ENCODE measurements at places on chromosomes 4 and X.
A peak's percentile ranks its signal among the peaks of the same experiment; 100 is the strongest.

- DNase-seq: no peak
- no peaks in the 10 kb centered on the region for H3K36me3 ChIP-seq
- no peak overlapping the region for H3K27ac ChIP-seq
- H3K27me3 ChIP-seq: no peaks in the 10 kb centered on the region
- no peaks in the 10 kb centered on the region for H3K4me1 ChIP-seq
- H3K4me3 ChIP-seq: no peak overlapping the region
Observed at GRCh38 chrX:148441387-148441786, 59.0 kb upstream of the AFF2 start.

DNA sequence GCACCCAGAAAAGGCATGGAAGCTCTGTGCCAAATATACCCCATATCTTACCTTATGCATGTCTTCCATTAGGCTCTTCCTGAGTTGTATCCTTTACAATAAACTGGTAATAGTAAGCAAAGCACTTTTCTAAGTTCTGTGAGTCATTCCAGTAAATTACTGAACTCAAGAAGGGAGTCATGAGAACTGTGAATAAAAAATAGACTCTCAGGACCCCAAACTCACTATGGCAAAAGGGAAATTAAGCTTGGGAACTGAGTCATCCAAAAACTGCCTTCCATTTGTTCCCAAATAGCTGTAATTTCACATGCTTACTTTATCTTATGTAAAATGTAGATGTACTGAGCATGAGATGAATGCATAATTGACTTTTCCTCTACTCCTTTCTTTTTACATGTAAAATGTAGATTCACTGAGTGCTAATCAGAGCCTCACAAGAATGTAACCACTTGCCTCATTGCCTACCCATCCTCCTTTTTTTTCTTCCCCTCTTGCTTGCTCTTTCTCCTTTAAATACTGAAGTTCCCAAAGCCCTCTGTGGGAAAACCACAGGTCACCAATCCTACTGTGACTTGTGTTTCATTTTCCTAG lies 8.1 kb downstream of the TCEAL3 start:
- no peak overlapping the region for H3K4me3 ChIP-seq
- no peaks in the 10 kb centered on the region for H3K27me3 ChIP-seq
- no peaks in the 10 kb centered on the region for H3K4me1 ChIP-seq

DNA sequence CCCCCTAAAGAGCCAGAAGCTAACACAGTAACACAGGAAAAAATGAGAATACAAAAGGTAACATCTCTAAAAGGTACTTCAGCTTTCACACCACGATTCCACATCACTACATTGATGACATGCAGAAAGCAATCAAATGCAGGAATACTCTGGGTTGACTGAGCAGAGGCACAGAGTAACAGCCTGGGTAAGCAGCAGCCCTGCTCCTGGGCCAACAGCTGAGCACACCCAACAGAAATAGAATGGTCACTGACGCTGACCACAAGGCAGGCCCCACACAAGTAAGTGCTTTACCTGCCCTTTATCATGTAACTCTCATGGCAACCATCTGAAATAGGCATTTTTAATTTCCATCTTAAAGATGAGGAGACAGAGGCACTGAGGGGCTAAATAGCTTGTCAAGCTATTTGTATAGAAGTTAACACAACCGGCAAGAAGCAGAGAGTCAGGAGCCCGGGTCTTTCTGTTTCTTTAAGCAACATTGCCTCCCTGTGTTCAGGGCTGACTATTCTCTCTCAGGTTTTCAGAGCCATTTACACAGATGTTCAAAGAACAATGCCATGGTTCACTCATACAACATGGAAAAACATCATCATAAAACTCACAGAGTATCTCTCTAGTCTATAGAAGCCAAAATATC lies 168.9 kb downstream of the ZNF674 start:
- H3K27me3 ChIP-seq: no peaks in the 10 kb centered on the region
- no peaks in the 10 kb centered on the region for H3K4me1 ChIP-seq
- H3K4me3 ChIP-seq: no peak overlapping the region
- DNase-seq: no peak
- H3K27ac ChIP-seq: no peak overlapping the region

DNA sequence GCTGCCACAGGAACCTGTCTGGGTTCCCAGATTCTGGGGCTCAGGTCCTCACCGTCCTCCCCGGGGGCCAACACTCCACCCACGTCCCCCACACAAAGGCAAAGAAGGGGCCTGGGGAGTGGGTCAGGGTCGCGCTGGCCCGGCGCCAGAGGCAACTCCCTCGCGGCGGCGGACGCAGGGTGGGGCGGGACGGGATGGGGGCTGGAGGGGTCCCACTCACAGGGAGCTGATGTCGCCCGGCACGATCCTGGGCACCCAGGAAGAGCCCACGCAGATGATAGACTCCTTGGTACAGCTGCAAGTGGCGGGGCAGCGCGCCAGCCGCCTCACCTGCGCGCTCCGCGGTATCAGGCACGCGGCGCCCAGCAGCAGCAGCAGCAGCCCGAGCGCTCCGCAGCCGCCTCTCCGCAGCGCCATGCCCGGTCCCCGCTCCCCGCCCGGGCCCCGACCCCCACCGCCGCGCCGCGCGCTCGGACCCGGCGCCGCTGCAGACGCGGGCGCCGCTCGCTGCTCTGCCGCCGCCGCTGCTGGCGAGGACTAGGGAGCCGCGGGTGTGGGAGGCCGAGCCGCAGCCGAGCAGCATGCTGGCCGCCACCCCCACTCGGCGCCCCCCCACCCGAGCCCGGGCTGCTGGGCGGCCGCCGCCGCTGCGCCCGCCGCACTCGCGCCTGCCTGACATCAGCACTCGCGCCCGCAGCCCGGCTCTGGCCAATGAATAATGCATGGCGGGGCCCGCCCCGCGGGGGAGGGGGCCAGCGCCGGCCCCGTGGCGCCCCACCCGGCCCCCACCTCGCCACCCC lies at the start of gene LGI2:
Gene LGI2 (minus strand): TSS at position 670 of the 800 bp plus-strand sequence. CDS start 253 bp downstream, at position 417.
- H3K4me1 ChIP-seq: peaks cover 9% of the 10 kb centered on the region
- peaks cover 83% of the 10 kb centered on the region for H3K27me3 ChIP-seq
- H3K4me3 ChIP-seq: peak within 1 kb of the TSS; percentile 31

DNA sequence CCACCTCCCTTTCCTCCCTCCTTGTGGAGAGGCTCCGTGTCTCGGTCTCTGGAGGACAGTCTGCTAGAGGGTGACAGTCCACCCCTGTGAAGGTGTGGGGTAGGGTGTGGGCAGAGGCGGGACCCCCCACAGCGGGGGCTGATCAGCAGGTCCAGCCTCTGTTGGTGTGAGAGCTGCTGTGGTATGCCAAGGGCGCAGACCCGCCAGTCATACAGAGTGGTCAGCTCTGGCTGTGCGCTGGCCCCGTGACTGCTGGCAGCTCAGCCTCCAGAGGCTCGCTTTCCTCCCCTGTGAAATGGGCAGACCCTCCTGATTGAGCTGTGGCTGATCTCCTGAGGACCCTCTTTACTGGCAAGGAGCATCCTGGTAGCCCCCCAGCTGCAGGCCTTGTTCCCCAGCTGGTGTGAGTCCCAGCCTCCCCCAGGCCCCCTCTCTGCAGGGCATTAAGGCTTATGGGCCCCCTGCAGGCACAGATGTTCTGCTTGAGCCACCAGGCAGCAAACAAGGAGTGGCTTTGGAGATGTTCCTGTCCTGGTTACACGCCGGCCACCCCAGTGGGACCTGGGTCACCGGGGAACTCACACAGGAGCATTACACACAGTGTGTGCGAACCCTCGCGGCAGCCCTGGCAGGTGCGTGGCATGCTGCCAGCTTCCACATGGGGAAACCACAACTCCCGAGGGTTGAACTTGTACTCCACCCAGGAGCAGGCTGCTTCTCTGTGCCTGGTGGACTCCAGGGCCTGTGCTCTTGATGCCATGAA lies 76.8 kb downstream of the PPP2R2C start:
- no peaks in the 10 kb centered on the region for H3K4me1 ChIP-seq
- H3K4me3 ChIP-seq: no peak overlapping the region
- H3K27me3 ChIP-seq: peaks cover 56% of the 10 kb centered on the region
- H3K27ac ChIP-seq: no peak overlapping the region
- no peaks in the 10 kb centered on the region for H3K36me3 ChIP-seq
- no peak for DNase-seq

DNA sequence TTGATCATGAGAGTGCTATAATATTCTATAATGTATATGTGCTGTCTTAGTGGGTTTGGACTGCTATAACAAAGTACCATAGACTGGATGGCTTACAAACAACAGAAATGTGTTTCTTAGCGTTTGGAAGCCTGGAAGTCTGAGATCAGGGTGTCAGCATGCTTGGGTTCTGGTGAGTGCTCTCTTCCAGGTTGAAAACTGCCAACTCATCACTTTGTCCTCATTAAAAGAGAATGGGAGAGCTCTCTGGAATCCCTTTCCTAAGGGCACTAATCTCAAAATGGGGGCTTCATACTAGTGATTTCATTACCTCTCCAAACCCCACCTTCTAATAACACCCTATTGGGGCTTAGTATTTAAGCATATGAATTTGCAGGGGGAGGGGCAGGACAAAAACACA lies 33.5 kb upstream of the KCNIP4 start:
- no peak overlapping the region for H3K27ac ChIP-seq
- no peaks in the 10 kb centered on the region for H3K36me3 ChIP-seq
- H3K27me3 ChIP-seq: no peaks in the 10 kb centered on the region

- H3K4me1 ChIP-seq: no peaks in the 10 kb centered on the region
- no peak overlapping the region for H3K27ac ChIP-seq
- no peaks in the 10 kb centered on the region for H3K27me3 ChIP-seq
- DNase-seq: no peak
- no peak overlapping the region for H3K4me3 ChIP-seq
Observed at GRCh38 chrX:147522981-147523380, 388.7 kb upstream of the FMR1 start.

DNA sequence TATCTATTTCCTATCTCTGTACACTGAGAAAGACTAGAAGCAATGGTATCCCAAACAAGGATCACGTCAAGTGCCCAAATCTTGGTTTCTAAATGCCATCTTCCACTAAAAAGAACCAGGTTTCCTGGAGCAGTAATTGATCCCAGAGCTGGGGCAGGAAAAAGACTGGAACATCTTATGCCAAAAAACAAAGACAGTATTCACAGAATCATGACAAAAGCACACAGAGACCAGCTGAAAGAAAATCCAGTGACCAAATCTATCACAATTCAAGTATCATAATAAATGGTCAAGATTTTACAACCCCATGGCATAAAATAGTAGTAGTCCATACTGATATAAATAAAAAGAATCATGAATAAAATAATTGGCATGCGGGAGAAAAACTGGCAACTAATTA lies 44.9 kb downstream of the CENPC start:
- no peak overlapping the region for H3K27ac ChIP-seq
- H3K4me3 ChIP-seq: no peak overlapping the region
- no peak for DNase-seq
- H3K4me1 ChIP-seq: no peaks in the 10 kb centered on the region
- no peaks in the 10 kb centered on the region for H3K27me3 ChIP-seq
